Brain (organoid and tissue), 16 donors: ENCODE measurements at places on chromosomes 4 and X.

DNA sequence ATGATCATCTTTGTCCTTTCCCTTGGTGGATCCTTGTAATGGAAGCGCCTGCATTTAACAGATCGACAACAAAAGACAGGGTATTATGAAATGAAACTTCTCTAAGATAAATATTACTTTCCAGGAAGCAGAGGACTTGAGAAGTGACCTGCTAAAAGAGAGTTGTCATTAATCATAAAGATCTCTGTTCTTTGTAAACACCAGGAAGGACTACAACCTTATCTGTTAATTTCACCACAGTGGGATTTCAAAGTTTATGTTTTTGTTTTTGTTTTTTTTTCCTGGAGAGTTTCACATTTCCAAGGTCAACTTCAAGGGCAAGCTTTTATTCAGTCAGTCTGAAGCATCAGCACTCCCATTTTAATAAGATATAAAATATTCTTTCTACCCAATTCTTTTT lies 170.9 kb downstream of the RCHY1 start:
- no peak for DNase-seq

DNA sequence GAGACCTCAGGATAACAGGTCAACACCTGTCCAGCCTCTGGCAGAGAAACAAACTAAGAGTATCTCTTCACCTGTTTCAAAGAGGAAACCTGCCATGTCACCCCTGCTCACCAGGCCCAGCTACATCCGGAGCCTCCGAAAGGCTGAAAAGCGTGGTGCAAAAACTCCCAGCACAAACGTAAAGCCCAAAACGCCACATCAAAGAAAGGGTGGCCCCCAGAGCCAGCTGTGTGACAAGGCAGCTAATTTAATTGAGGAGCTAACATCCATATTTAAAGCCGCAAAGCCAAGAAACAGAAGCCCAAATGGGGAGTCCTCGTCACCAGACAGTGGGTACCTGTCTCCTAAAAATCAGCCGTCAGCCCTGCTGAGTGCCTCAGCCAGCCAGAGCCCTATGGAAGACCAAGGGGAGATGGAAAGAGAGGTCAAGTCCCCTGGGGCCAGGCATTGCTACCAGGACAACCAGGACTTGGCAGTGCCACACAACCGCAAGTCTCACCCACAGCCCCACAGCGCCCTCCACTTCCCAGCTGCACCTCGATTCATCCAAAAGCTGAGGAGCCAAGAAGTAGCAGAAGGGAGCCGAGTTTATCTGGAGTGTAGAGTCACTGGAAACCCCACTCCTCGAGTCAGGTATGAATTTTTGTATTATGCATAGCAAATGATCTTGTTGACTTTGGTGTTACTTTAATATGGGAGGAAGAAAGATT lies 15.1 kb downstream of the PALLD start:
- DNase-seq: no peak

GRCh38 chr4:2829321-2829932 lies 14.2 kb upstream of the ADD1 start:
- no peak for DNase-seq

DNA sequence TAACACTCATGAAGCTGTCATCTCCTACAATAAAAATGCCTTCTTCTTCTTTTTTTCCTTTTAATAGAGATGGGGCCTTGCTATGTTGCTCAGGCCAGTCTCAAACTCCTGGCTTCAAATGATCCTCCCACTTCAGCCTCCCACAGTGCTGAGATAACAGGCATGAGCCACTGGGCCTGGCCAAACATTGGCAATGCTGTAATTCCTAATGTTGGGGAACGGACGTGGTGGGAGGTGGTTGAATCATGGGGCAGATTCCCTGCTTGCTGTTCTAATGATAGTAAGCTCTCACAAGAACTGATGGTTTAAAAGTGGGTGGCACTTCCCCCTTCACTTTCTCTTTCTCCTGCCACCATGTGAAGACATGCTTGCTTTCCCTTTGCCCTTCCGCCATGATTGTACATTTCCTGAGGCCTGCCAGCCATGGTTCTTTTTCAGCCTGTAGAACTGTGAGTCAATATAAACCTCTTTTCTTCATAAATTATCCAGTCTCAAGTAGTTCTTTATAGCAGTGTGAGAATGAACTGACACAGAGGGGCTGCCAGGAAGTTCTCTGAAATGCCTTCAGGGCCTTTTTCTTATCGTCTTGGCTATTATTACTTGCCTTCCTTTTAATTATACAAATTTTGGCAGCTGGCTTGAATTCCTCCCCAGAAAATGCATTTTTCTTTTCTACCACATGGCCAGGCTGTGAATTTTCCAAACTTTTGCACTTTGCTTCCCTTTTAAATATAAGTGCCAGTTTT lies 93.0 kb downstream of the CENPC start:
- DNase-seq: no peak

DNA sequence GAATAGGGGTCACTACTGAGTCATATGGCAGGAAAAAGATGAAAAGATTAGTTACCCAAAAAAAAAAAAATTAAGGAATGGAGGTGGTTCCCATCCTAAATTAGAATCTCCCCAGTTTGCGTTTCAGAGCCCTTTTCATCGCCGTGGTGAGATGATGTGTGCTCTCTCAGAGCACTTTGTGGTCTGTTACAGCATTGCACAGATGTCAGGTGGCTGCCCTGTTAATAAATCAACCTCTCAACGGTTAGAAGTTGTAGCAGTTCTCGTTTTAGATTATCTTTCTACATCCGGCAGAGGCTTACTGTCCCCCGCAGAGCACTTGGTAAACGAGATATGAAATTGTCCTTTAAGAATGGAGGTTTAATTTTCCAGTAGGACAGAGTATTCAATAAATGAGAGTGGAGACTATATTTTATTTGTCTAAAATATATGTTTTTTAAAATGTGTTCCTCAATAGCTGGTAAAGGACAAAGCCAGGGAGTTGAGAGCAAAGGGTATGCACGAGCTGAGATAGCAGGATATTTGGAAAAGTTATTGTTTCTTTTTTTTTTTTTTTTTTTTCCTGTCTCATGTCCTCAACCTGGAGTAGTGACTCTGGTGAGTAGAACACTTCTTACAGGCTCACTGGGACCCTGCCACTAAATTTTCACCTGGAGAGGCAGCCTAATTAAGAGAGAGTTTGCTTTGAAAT lies 26.9 kb downstream of the AFF1 start:
- peak; percentile 22 for DNase-seq

DNA sequence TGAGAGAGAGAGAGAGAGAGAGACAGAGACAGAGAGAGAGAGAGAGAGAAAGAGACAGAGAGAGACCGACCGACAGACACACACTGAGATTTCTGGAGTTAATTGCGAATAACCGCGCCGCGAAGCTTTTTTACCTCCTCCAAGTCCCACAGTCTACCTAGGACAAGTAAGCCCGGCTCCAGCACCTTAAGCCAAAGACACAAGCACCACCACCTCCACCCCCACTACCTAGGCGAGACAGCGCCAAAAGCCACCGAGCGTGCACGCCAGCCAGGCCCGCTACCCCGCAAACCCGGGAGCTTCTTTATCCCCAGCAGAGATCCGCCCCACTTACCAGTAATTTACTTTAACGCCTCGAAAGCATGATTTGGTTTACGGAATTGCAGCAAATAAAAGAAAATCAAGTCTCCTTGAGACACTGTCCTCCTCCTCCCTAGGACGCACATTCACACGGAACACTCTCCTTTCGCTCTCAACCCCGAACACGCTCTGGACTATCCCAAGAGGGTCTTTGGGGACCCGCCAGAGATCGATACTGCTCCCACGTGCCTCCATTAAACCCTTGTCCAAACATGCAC lies 649.6 kb upstream of the DIPK2B start:
- DNase-seq: peak; percentile 13

DNA sequence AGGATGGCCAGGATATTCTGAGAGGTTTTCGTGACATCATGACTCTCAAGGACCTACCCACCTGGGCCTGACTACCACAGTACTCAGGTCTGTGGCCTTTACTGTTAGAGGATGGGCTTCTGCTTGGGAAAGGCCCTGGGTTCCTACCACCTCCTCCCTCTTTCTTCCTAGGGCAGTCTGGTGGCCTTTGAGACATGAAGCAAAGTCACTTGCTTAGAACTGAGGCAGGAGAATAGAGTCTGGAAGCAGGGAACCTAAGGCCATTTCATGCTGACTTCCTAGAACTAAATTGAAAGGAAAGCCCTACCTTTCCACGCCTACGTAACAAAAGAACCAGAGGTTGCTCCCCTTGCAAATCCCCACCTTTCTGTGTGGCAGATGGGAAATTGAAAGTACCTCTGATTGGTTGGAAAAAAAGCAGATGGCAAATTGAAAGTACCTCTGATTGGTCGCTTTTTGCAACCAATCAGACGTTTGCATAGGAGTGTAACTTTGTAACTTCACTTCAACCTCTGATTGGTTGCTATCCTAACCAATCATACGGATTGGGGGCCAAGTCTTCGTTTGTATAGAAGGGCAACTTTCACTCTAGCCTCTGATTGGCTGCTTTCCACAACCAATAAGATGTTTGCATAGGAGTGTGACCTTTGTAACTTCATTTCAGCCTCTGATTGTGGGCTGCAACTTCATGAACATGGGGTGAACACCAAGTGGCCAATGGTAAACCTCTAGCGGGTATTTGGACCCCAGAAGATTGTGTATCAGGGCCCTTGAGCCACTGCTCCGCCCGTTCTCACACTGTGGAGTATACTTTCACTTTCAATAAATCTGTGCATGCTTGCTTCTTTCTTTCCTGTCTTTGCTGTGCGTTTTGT lies 9.9 kb upstream of the AKAP14 start:
- no peak for DNase-seq

DNA sequence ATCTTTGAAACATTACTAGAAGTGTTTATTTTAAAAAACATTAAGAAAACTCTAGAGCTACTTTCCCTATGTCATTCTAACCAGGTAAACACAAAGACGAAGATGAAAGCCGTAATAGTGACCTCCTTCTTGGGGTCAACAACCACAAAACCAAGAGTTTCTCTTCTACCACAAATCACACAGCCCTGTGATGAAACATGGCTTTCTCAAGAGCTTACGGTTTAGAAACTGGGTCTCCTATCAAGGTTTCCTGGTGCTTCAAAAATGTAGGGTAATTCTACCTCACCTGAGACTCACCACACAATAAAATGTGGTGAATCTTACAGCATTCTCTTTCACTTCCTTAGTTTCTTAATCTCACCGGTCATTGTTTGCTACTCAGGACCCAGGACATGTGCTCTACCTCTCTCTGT lies 50.9 kb downstream of the CORIN start:
- no peak for DNase-seq

GRCh38 chrX:311156-312129 lies 7.2 kb downstream of the GTPBP6 start:
- DNase-seq: no peak

DNA sequence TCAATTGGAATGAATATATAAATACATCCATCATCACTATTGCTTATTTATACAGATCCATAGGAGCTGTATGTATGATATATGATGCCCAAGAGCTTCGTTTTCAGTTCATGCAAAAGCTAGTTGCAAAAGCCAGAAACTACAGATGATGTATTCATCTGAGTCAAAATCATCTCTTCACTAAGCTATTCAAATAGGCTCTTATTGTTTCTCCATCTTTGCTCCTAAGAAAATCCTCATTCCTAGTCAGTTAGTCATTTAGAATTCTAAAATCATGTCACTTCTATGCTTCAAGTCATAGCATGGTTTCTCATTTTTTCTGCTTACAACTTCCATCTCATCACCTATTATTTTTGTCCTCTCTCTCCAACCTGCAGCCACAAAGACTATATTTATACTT lies 300.1 kb upstream of the TRAM1L1 start:
- DNase-seq: no peak

GRCh38 chr4:47383829-47384427 lies 79.6 kb downstream of the COMMD8 start:
- peak; percentile 79 for DNase-seq

DNA sequence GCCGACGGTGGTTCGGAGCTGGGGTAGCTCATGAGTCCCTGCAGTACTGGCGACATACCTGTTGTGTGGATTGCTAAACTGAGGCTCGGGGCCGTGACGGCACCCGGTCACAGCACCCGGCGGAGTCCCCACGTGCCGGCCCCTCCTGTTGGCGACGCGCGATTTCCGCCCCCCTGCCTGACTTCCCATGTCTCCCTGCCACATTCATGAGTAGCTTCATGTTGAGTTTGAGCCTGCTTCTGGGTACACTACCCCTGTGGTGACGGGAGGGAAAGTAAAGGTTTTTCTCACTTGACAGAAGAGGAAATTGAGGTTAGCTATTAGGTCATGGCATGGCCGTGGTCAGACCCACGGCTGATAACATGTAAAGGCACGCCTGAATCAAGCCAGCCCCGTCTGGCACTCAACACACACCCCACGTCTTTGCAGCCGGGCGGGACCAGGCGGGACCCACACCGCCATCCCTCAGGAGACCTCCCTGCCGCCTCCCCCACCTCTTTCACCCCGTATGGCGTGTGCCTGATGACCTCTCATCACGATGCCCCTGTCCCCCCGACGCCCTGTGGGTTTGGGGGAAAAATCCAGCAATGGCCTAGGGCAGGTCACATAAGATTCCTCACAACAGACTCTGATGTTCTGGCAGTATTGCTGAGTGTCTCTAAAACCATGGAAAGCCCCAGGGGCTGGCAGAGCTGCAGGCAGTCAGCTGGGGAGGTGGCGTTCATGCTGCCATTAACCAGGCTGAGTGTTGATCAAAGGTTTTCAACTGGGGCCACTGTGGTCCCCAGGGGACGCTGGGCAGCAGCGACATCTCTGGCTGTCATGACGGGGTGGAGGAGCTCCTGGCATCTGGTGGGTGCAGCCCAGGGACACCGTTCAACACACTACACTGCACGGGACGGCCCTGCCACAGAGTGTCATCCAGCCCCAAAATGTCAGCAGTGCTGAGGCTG lies 29.2 kb downstream of the P2RY8 start:
- DNase-seq: no peak

DNA sequence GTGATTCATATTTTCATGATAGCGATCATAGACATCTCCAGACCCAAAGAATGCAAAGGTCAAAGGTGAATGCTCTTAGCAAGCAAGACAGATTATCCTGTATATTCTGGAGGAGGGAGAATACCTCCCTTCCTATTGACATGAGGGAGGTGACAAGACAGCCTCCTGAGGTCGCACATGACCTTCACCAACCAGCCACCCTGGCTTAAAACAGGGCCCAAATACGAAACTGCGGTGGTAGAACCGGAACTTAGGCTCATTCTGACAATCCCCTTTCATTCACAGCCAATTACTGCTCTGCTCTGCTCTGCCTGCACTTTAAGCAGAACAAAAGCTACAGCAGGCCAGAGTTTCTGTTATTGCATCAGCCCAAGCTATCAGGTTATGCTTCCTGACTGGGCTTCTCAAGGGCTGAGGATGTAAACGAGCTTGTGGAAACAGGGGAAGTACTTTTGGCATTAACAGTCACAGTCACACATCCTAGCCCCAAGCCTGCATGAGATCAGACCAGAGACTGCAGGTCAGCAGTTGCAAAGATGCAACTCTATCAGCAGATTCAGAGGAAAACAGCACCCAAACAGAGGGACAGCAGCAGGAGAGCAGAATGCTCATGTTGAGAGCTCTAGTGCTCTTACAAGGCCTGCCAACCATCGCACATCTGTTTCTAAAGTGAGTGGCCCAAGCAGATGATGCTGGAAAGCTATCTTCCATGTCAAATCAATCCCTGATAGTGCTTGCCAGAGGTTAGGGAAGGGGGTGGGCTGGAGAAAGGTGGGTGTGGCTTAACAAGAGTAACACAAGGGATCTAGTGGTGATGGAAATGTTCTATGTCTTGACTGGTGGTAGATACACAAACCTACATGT lies 51.3 kb upstream of the MAP3K15 start:
- no peak for DNase-seq

GRCh38 chr4:88953400-88953799 lies 103.6 kb downstream of the FAM13A start:
- no peak for DNase-seq

GRCh38 chr4:32268863-32269262 lies 1548.7 kb downstream of the PCDH7 start:
- DNase-seq: no peak
